Amygdala (tissue), 56 donors: ENCODE measurements at places on chromosomes 13 and 19.

DNA sequence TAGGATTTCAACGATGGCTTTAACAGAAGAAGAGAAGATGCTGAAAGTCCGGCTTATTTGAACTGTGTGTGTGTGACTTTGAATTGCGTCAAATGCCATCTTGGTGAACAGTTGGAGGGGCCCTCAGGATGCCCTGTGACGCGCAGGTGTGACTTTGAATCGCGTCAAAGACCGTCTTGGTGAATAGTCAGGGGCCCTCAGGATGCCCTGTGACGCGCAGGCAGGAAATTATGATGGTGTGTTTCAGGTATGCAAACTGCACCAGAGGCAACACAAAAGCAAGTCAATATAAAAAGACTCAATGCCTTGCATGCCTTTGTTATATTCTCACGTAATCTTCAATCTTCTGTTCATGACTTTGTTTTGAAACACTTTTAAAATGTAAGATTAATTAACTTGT lies 29.2 kb downstream of the ATP11A start:
- DNase-seq = no peak

GRCh38 chr19:42169486-42170413 lies 37.5 kb upstream of the POU2F2 start:
- DNase-seq = no peak

DNA sequence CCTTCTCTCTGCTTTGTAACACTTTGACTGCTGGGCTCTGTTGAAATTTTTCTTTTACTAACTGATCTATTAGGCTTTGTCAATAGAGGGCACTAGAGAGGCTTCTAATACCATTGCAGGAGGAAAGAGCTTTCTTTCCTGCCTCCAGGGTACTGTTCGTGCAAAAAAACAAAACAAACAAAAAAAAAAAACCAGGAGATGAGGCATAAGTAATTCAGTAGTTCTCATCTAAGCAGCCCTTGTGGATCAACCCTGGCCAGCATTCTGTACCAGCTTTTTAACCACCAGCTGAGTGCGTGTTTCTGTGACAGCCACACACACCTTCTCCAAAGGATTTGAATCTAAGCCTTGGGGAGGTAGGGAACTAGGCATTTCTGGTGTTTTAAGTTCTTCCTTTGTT lies 1707.6 kb upstream of the SLC10A2 start:
- no peak for DNase-seq

- DNase-seq = no peak
Observed at GRCh38 chr19:11942843-11943108, 17.9 kb downstream of the ZNF700 start.

DNA sequence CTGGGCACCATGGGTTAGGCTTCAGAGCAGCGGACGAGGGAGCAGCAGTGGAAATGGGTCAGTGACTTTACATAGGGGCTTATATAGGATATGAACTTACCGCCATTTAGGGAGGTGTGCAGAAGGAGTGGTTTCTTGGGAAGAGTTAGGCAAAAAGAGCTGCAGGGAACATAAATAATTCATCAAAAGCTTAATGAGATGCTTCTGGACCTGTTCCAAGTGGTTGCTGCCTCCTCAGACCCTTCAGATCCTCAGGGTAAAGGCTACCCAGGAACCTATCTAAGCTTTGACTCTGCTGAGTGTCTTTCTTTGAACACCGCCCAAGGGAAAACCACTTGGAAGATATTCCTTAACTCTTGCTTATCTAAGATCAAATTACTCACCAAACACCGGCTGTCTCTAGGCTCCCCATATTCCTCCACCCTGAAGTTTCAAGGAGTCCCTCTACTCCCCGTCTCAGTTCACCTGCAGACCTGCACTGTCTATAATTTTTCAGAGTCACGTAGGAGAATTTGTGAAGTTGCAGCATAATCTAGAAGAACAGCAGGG lies at the start of gene IGFL4:
Gene IGFL4 (minus strand): TSS at position 51 of the 549 bp plus-strand sequence. CDS start 40 bp downstream, at position 11.
- DNase-seq = no peak

DNA sequence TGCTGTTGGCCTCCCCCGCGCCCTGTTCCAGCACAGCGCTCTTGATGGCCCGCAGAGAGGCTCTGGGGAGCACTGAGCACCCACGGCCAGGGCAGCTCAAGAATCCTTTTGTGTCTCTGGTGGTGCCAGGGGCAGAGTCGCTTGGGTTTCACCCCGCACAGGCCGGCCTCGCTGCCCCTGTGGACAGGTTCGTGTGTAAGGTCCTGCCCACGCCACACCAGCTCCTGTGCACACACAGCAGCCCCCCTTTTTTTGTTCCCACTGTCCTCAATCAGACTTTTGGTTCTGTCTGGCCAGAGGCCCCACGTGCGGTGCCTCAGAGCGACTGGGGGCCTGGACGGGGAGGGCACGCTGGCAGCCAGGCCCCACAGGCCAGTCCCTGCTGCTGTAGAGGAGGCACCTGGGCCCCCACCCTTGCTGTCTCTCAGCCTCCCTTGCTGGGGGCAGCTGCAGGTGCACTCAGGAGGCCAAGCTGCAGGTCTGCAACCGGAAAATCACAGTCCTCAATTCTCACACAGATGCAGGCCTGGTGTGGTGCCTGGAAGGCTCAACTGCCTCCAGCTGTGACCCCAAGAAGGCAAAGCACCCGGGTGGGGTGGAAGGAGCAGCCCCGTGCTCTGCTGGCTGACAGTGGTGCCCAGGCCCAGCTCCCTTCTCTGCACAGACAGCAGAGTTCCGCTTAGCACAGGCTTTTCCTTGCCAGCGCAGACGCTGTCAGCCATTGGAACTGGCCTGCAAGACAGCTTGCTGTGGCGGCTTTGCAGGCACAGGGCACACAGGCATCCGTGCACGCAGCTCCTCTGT lies 12.6 kb upstream of the F7 start:
- no peak for DNase-seq

DNA sequence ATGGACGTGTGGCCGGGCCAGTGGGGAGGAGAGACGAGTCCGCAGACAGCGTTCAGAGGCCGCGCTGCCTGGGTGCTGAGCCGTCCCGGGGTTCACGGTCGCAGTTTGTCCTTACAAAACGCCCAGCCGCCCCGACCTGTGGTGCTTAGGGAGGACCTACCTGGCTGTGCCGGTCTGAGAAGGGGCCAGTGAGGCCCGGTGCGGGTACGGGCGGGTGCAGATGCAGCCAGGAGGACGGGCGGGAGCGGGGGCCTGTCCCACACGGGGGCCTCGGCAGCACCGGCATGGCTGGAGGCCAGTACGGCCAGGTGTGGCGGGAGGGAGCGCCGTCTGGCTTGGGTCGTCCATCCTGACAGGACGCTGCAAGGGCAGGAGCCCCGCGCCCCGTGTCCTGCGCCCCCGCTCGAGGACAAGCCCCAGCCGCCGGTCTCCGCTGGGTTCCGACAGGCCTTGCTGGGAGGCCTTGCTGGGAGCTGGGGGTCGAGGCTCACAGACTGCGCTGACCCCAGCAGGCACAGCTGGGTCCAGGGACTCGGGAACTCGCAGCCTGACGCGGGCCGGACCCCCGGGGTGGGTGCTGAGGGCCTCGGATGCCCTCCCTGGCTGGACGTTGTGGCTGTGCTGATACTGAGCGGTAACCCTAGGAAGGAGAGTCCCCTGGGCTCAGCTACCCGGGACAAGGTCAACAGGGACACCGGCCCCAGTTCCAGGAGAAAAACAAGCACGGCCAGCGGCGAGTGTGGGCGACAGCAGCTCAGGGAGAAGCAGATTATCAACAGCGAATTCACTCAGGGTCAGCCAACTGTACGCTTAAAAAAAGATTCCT lies 5.3 kb upstream of the PROZ start:
- no peak for DNase-seq

DNA sequence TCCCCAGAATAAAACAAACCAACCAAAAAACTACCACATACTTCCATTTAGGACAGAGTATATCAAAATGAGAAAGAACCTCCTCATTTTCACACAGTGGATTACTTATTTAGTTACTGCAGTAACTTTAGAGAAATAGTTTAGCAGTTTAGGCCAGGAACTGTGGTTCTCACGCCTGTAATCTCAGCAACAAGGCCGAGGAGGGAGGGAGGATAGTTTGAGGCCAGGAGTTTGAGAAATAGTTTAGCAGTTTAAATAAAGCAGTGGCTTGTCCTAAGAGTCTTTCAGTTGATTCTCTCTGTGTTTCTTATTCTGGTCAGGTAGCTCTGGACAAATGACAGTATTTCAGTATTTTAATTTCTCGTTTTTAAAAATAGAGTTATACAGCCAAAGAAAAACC lies 9.4 kb downstream of the HMGB1 start:
- DNase-seq = no peak

DNA sequence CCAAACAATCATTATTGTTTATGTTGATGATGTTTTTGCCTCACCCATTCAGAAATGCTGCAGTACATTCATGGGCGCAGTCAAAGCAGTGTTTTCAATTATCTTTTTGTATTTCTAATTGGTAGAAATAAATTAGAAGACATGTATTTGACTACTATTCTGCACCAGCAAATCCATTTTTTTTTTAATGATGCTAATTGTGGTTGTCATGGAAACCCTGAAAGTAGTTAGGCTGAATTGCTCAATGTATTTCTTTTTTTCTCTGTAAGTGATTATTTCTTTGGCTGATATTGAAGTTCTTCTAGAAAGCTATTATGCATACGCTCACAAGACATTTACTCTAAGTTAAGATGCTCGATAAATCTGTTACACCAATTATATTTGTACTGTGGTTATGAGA lies 101.2 kb downstream of the RFC3 start:
- no peak for DNase-seq

DNA sequence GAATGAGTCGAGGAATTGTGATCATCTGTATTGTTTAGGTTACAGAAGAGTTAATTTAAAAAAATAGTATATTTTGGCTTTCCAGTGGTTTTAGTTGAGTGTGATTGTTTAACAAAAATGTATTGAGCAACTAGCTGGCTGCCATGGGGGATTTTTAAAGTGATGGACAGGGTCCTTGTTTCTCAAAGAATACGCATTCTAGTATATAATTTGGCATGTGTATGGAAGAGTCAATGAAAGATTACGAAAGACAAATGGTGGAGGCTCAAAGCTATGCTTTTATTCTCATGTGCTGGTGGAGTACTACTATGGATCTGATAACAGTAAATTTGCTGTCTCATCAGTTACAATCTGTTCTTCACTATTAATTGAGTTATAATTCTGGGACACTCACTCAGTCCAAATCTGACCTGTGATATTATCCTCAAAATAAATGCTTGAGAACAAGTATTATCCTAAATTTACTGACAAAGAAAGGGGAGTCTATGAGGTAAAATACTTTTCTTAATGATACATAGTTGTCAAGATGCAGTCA lies 240.0 kb downstream of the GPC6 start:
- no peak for DNase-seq

DNA sequence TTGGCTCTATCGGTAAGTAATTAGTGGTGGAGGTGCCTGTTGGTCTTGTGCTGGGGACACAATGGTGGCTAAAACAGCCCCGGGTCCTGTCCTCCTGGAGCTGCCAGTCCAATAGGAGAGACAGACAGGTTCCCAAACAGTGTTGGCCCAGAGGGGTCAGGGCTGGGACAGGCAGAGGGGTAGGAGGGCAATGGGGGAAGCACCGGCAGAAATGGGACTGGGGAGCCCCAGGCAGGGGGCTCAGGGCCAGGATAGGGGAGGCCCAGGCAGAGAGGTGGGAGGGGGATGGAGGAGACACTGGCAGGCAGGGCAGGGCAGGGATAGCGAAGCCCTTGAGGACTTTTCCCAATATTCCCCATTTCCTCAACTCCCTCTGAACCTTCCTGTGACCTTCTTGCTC lies 2.2 kb upstream of the FBL start:
- DNase-seq = no peak

GRCh38 chr19:18223860-18224524 lies 2.2 kb downstream of the PDE4C start:
- DNase-seq = no peak

DNA sequence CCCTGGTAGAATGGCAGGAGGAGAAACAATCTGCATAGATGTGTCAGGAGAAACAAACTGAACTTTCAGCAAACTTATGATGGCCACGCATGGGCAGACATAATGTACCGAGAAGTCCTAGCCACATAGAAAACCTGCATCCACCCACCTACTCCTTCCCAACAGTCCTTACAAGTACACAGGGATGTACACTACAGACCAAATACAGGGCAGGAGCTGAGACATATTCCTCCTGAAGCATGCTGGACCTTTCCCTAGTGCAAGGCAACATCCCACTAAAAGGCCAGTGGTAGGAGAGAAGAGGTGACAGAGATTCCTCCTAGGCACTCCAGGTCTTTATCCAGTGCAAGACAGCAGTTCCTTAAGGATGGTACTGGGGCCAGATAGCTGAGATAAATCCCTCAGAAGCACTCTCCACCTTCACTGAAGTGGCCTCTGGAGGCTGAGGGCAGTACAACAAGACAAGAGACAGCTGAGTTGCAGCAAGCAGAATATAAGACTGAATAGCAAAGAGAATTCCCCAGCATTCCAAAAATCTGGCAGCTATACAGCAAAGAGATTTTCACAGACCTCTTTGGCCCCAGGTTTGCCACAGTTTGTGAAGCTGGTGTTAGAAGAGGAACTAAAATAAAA lies 18.3 kb downstream of the VWA8 start:
- DNase-seq = no peak

DNA sequence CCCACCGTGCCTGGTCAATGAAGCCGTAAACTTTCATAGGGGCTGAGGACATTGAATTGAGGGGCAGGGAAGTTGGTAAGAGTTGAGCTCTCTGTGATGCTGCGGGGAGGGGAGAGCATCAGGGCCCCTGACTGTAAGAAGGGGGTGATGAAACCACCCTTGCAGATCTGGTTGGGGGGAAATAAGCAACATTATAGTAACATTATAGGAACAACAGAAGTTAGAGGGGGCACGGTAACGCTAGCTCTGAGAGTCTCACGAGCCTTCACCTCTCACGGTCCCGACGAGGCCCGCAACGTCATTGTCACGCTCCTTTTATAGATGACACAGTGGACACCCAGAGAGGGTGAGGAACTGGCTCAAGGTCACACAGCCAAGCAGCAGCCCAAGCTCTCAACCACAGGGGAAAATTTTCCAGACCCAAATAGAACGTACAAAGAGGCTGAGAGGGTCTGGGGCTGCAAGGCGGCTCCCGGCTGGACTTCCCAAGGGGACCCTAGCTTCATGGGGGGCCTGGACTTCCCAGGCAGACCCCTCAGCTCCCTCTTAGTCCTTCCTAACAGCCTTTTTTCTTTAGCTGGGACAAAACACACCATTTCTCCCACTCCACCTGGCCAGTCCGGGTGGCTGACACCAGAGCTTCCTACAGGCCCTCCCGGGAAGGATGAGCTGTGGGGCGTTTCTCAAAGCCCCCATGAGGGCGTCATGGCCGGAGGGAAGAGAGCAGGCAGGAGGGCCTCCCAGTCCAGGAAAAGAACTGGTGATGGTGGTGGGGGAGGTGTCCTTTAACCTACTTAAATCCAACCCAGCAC lies 4.1 kb downstream of the TLE5 start:
- no peak for DNase-seq
